ENCODE measurements at places on chromosomes 7 and 10.

- DNase-seq = no peak
Measured at GRCh38 chr7:158317238-158318205, 270.1 kb downstream of the PTPRN2 start.

DNA sequence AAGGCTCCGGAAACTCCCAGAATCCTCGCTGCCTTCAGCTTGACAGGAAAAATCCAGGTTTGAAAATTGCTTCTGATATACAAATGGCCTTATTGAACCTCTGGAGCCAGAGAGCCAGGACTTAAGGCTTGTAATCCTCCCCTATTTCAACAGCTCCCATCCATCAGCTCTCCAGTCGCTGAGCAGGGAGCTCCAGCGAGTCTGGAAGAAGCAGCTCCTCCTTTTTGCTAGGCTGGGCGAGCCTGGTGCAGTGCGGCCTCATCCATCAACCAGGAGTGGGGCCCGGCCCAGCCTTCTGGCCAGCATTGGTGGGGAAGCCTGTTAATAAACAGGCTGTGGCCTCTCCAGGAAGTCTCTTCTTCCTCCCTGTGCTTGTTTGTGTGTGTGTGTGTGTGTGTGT lies 424.4 kb downstream of the TCERG1L start:
- DNase-seq = no peak

DNA sequence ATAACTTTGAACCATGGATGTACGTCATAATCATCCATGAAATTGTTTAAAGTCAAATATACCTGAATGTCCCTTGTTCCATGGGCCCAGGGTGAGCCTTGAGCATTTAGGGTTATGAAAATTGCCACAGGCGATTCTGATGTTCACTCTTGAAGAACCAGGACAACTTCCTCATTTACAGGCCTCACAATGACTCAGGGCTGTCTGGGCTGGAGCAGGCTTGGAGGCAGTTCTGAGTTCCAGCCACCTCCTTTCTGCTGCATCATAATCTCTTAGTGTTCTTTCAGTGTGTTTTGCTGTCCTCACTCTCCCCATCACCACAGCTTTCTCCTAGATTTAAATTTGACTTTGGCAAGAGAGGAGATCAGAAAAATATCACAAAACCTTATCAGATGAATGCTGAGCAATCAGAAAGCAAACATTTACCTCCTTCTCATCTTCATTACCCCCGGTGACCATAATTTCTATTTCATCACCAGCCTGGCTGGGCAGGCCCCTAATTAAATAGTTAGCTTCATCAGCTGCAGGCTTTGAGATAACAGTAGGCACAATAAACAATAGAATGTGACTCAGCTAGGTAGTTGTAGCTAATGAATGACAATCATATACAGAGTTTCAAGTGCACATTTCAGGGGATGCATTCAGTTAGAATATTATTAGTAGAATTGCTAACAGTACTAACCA lies 571.0 kb downstream of the SH2D4B start:
- DNase-seq = no peak

- DNase-seq = no peak
Measured at GRCh38 chr7:2224491-2224928, 8.2 kb downstream of the MAD1L1 start.

DNA sequence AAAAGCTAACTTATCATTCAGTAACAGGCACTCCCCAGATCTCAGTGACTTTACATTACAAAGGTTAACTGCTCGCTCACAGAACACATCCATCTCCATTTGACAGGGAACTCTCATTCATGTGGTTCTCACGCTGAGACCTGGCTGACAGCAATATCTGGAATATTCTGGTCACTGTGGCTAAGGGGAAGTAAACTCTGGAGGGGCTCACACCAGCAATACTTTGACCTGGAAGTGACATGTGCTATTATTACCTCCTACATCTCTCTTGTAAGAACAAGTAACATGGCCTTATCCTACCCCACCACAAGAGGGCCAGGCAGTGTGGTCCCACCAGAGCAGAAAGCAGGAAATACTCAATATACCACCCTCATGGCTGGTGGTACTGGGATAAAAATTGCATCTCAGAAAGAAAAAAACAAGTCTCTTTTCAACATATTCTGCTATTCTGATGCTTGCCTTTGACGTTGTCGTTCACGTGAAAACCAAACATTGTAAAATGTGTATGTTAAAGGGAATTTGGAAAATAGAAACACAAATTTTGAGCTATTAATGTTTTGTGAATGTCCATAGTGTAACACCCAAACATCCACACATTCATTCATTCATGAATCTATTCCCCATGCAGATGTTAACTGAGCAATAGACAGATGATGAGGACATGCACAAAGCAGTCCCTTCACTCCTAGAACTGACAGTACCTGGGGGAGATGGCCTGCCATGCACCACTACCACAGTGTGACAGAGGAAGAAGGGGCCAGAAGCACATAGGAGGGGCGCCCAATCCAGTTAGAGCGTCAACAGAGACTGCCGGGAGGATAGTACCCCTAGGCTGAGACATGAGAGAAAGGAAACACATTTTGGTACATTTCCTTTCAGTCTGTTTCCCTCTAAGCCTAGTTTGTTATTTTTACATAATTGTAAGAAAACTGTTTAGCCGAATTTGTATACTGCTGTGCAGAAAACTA lies 166.0 kb upstream of the SP4 start:
- DNase-seq = no peak

GRCh38 chr10:30784897-30785605 lies 155.5 kb upstream of the LYZL2 start:
- DNase-seq = no peak
